ENCODE measurements at places on chromosomes 2 and 18. TPM values are rescaled to one million over a fixed set of nuclear protein-coding genes. Genes with fewer than 3 reads are reported as not detected.

DNA sequence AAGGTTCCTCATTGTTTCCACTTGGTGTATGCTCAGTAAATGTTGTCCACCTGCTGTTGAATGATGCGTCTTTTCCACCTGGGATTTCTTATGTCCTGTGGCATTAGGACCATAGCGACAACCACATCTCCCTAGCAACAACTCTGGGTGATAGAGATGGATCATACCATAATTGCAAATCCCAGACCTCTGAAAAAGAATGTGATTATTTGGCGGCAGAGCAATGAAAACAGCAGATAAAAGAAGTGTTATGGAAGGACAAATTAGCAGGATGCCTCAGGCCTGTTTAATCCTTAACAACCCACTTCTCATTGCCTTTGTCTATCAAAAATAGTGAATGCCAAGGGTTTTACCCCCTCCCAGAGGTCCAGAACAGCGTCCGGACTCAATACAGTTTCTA is 278.9 kb downstream of the TSN start:
- DNase-seq = no peak

GRCh38 chr2:132668189-132668823 is 1.7 kb downstream of the LYPD1 start:
- DNase-seq = no peak

- no peak for DNase-seq
Observed at GRCh38 chr18:63140038-63140450, 179.5 kb downstream of the BCL2 start.

GRCh38 chr2:178628605-178629004 is 148.3 kb downstream of the PLEKHA3 start:
- no peak for DNase-seq

- no peak for DNase-seq
Observed at GRCh38 chr2:31476511-31477180, 62.1 kb upstream of the XDH start.

- DNase-seq = no peak
Observed at GRCh38 chr18:7896805-7897518, 329.8 kb downstream of the PTPRM start.

GRCh38 chr2:154343282-154343681 is 355.2 kb upstream of the KCNJ3 start:
- DNase-seq = no peak

DNA sequence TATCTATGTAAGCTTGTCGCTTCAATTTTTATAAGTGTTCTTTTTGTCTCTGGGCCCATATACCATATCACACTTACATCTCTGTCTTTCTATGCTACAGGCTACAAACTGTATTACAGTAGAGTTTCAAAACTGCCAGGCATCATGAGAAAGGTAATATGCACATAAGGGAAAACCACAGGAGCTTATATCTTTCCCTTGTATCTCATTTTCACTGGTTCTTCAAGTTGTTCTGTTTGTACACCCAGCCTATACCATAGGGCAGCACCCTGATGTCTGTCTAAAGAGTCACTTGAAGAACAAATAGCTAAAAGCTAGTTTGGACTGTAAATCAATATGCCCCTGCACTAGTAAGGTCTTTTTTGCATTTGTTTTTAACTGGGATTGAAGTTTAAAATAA is 366.7 kb downstream of the FIGN start:
- DNase-seq = no peak

DNA sequence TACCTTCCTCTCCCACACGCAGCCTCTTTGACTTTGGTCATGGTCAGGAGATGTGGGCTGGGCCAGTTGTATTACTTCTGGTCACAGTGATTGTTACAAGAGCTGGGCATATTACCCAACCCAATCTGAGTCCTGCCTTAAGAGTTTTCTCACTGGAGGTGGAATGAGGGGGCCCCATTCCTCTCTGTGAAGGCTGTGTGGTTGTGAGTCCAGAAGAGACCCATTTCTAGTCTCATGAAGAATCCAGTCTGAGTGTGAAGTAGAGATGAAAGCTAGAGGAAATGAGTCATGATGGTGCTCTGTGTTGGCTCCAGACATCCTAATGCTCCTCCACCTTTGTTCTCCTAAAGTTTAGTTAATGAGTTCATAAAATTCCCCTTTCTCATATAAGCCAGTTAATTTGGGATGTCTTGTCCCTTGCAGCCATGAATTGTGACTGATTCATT is 50.8 kb upstream of the RASGRP3 start:
- no peak for DNase-seq

GRCh38 chr2:66432801-66433694 is 1.9 kb upstream of the MEIS1 start:
- DNase-seq = peak; percentile 91

DNA sequence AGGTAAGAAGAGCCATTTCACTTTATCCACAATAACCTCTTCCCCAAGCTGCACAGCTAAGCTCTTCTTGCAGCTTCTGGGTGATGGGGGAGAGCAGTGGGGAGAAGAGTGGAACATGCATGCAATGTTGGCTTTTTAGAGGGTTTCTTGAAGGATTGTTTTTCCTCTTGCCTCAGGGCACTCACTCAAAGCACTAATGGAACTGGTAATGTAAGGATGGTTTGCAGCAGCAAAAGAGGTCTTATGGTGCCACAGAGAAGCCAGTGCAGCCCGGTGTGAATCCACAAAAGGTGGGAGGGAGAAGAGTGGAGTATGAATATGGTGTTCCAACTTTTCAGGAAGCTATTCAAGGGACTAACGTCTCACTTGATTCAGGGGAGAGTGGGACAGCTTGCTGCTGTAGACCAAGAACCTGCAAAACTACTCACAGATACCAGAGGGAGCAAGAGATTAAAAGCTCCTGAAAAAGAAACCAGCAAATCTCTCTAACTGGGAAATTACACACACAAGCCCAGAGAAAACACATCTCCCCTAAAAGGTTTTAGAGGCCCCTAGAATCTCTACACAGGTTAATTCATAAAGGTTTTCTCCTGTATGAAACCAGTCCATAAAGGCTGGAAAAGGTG is 116.4 kb downstream of the CHN1 start:
- DNase-seq = no peak

- no peak for DNase-seq
Observed at GRCh38 chr2:74036010-74036409, 51.3 kb downstream of the TET3 start.

DNA sequence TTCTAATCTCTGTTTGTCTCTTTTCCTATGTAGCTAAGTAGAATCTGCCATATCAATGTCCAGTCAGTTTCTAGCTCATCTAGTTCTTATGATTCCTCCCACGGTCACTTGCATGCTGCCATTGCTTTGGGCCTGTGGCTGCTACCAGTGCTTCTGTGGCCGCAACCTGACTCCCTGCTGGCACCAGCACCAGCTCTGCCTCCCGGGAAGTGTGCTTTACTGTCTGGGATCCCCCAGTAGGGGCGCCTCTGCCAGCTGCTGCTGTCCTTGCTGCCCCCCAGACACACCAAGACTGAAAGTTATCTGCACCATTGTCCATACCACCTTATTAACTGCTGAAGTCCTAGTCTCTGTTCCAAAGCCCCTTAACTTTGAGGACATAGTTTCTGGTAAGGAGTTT is 56.3 kb downstream of the RAPGEF4 start:
- no peak for DNase-seq

GRCh38 chr2:165239230-165239629 is at the start of gene SCN2A:
Gene SCN2A, plus strand, starts transcription at chr2:165239414. Its CDS starts 56,410 bp downstream, at chr2:165295824.
- DNase-seq = no peak

DNA sequence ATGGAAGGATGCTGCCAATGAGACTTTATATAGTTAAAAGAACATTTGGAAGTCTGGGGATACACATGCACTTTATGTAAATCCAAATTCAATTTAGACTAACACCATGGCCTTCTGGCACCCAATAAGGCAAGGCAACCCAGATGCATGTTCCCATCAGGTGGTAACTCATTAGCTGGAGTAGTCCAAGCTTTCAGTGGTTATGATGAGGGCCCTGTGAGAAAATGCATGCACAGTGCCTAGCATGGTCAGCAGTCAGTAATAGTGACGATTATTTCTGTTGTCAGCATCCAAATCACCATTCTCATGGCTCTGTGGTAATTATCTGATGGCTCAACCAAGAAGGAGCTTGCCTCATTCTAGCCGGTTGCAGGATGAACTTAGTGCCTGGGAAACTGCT is 70.3 kb upstream of the CTLA4 start:
- no peak for DNase-seq

GRCh38 chr2:134623046-134623445 is 95.8 kb downstream of the TMEM163 start:
- DNase-seq = no peak

DNA sequence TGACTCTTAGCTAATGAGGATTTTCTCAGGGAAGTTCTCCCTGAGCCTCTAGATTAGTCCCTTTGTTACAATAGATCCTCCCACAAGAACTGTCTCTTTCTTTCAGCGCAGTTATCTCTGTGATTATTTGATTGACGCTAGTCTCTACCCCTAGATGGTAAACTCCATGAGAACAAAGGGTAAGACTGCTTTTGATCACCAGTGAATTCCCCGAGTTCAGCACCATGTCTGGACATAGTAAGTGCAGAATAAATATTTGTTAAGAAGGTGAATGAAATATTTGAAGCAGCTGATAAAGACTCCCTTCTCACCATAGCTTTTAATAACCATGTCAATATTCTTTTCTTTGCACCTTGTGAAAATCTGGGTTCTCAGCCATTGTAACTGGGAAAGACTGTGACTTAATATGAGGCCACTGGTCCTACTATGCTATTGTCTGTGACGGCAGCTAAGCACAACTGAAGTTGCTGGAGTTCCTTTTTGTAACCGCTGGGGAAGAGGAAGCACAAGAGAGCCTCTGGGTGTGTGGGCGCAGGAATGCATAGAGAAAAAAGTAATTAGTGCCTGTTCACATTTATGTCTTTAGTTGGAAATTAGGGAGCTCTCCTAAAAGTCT is 214.7 kb downstream of the TGIF1 start:
- no peak for DNase-seq

DNA sequence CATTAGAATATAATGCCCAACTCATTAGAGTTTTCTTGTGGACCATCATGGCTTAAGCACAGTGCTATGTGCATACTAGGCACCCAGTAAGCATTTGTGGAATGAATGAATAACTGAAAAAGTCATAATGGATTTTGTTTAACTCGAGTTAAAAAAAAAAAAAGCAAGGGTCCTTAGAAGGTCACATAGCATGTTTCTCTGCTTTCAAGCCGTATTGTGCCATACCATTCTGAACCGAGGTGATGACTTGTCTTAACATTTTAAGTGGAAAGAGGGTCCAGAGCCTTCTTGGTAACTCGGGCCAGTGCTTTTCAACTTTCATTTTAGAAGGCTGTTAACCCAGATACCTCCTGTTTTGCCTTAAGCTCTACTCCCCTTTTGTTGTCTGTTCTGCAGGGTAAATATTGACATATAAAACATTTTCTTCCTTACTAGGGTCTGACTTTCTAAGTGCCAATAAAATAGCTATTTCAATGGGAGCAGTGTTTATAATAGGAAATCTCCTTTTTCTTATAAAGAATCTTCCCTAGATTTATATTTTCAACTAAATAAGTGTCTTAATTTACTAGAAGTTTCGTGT is 787 bp upstream of the ADGRF3 start:
- no peak for DNase-seq

Gene SAG
- not detected for total RNA-seq

Gene ITPRID2
- total RNA-seq = 88.7 TPM

Gene SMIM21
- total RNA-seq = not detected

Gene SCRN3
- 32.0 TPM for total RNA-seq

Gene HDAC4
- total RNA-seq = 25.6 TPM

All from left cardiac atrium (tissue), 4 donors.